Lung microvascular endothelial cell (primary cell): ENCODE measurements at places on chromosomes 1 and 21. TPM values are rescaled to one million over a fixed set of nuclear protein-coding genes. Genes with fewer than 3 reads are reported as not detected.
A peak's percentile ranks its signal among the peaks of the same experiment; 100 is the strongest.

LCE1E gene
- total RNA-seq, result not detected in 2 replicates

GRCh38 chr1:52632732-52633290 lies at the start of gene SHISAL2A:
Gene SHISAL2A, plus strand, starts transcription at chr1:52633168. Its CDS starts 326 bp downstream, at chr1:52633494.
- DNase-seq, result peak; percentile 26

- DNase-seq, result peak; percentile 12
Observed at GRCh38 chr21:36902793-36903192, 63.7 kb downstream of the HLCS start.

- DNase-seq, result no peak
Observed at GRCh38 chr1:14733779-14734140, 135.3 kb downstream of the KAZN start.

SELL gene
- total RNA-seq, result under 0.01 and 0.22 TPM in 2 replicates

- DNase-seq, result no peak
Observed at GRCh38 chr1:76352741-76353435, 278.3 kb downstream of the ST6GALNAC3 start.

- DNase-seq, result peak; percentile 41
Observed at GRCh38 chr1:101262630-101263348, 26.0 kb downstream of the S1PR1 start.

- DNase-seq, result no peak
Observed at GRCh38 chr21:45902292-45902995, 79.1 kb upstream of the COL6A1 start.
